ENCODE measurements at places on chromosomes 1 and 21.

- no peak for DNase-seq
Measured at GRCh38 chr1:45304311-45305081, 22.2 kb upstream of the HPDL start.

DNA sequence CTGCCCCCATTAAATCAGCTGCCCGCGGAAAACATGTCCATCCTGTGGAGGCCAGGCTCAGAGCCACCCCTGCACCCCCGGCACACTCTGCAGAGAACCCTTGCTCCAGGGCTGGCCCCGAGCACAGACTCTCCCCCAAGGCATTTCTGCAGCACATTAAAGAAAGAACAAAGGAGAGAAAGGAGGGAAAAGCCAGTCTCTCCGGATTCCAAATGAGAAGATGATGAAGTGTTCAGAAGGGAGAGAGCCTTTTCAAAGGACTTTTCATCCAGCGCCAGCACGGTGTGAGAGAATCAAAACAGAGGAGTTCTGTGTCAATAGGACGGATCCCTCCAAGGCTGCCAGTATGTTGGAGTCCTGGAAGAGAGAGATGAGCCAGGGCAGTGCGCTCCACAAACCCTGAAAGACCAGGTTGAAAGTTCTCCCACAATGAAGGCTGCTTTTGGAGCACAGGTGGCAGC, 498.3 kb downstream of the NPHP4 start:
- no peak for DNase-seq

DNA sequence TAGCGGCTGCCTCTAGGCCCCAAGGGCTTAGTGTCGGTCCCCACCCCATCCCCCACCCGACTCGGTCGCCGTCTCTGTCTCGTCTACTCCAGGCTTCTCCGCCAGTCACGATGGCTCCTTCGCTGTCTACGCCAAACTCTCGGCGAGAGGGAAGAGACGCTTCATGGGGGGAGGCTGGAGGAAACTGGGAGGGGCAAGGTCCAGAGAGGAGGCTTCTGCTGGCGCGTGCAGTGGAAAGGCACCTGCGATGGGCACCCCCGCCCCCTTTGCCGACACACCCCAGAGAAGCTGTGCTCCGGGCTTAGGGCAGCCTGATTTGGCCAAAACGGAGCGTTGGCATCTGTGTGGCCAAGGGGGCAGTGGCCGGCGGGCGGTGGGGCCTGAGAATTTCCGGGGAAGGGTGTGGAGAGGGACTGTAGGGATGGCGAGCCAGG, 1.2 kb upstream of the CSMD2 start:
- DNase-seq: no peak

DNA sequence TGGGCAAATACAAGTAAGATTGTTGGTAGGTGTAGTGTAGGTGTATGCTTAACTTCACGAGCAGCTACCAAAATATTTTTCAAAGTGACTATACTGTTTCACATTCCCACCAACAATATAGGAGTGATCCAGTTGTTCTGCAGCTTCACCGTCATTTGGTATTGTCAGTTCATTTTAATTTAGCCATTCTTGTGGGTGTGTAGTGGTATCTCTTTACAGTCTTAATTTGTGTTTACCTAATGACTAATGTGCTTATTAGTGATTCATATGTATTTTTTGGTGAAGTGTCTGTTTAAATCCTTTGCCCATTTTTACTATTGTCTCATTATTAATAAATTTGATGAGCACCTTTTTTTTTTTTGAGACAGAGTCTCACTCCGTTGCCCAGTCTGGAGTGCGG, 35.4 kb downstream of the RCSD1 start:
- no peak for DNase-seq

- DNase-seq: no peak
Measured at GRCh38 chr1:39590546-39590945, 14.0 kb upstream of the PABPC4 start.

- DNase-seq: no peak
Measured at GRCh38 chr1:77834771-77835334, 53.6 kb upstream of the NEXN start.

- DNase-seq: no peak
Measured at GRCh38 chr1:201500670-201501120, 6.2 kb downstream of the CSRP1 start.

GRCh38 chr1:51284487-51284954, 45.8 kb downstream of the TTC39A start:
- DNase-seq: no peak

DNA sequence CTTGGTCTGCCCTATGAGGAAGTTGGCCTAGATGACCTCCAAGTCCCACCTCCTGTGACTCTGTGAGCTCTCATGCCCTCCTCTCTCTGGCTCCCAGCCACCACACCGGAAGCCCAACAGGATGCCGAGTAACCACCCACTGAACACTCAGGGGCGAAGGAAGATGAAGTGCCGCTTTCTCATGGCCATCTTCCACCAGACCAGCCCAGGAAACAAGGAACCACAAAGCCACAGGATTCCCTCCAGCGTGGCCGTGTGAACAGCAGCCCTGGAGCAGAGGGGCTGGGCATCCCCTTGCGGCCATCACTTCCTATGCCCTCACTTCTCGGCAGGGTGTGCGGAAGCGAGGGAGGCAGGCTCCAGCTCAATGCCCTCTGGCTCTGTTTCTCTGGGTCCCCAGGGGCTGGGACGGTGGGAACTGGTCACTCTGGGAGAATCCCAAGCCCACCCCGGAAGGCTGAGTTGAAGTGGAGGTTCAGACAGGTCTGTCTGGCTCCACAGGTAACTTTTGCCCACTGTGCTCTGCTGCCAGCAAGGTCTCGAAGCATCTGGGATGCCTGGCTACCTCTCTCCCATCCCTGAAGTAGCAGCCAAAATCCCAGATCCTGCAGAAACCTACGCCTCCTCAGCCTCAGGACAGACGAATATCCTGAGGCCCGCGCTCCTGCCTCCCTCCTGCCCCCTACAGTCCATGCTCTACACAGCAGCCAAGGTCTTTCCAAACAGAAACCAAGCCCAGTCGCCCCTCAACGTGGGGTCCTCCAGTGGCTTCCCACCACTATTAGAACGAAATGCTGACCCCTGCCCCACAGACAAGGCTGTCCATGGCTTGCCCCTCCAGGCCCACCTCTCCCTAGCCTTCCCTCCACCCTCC, 44.2 kb upstream of the ECE1 start:
- DNase-seq: peak; percentile 60

GRCh38 chr1:233627376-233627775, 13.5 kb downstream of the KCNK1 start:
- no peak for DNase-seq

DNA sequence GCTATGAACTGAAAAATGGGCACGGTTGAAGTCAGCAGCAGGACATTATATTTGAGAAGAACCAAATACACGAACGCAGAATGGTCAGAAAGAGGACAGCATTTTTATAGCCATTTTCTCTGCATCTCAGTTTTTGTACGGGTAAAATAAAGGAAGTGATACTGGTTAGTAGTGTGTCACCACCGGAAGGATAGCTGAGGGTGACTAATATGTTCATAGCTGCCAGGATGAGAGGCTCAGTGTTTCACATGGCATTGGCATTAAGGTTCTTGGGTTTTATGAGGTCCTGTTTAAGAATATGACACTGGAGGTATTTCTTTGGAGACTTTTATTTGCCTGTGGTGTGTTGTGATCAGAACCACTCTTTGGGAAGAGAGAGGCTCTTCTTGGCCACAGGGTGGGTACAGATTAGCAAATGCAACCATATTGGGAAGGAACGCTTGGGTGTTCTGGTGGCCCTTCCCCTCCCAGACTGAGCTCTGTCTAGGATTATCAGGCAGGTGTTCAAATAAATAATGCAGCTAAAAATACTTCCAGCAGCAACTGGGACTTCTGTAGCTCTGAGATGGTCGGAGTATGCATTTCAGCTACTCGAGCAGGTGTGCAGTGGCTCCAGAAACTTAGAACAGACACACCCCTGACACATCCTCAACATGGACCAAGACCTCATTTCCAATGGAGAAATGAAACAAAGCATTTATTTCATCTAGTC, 158.2 kb downstream of the PBX1 start:
- no peak for DNase-seq

DNA sequence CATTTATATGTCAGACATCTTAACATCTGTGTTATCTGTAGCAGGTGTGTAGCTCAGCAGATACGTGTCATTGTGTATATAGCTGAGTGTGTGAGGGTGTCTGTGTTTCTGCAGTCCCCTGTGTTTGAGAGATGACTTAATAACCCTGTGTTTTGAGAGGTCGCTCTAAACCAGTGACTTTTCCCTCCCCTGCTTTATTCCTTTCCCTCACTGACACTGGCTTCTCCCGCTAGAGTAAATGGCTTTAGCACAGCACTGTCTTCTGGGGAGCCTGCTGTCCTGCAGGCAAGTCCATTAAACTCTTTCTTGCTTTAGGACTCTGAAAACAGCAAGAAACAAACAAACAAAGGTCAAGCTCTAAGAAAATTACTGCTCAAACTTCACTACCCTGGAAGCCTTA, 53.0 kb downstream of the VANGL1 start:
- no peak for DNase-seq

GRCh38 chr1:48540587-48540986, 68.6 kb upstream of the SPATA6 start:
- no peak for DNase-seq

DNA sequence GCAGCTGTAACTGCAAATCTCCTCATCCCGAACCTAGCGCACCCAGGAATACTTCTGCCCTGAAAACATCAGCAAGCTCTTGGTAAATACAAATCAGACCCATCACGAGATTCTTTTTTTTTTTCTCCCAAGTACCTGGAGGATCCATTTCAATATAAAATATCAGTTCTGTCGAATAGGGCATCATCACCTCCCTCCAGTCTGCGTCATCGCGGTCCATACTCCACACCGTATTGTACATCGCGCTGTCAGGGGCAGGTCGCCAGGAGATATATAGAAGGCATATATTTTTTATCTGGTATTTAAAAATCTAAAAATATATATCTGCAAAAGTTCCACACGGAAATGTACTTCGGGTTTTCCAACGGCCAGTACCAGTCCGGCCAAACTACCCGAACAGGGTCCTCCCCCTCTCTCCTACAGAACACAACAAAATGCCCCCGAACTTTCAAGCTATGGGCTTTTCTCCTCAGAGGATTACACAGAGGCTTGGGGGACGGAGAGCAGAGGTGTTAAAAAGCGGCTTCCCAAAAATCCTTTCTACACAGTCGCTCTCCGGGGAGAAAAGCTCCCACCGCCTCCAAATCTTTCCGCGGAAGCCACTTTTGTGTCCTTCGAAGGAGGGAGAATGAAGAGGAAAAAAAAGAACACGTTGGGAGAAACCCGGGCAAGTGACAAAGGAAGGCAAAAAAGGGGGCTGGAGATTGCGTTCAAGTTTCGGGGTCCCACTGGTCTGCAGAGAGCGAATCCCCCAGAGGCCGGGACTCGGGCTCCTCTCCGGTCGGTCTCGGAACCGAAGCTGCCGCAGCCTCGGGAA, 509 bp downstream of the PIK3R3 start:
- no peak for DNase-seq

DNA sequence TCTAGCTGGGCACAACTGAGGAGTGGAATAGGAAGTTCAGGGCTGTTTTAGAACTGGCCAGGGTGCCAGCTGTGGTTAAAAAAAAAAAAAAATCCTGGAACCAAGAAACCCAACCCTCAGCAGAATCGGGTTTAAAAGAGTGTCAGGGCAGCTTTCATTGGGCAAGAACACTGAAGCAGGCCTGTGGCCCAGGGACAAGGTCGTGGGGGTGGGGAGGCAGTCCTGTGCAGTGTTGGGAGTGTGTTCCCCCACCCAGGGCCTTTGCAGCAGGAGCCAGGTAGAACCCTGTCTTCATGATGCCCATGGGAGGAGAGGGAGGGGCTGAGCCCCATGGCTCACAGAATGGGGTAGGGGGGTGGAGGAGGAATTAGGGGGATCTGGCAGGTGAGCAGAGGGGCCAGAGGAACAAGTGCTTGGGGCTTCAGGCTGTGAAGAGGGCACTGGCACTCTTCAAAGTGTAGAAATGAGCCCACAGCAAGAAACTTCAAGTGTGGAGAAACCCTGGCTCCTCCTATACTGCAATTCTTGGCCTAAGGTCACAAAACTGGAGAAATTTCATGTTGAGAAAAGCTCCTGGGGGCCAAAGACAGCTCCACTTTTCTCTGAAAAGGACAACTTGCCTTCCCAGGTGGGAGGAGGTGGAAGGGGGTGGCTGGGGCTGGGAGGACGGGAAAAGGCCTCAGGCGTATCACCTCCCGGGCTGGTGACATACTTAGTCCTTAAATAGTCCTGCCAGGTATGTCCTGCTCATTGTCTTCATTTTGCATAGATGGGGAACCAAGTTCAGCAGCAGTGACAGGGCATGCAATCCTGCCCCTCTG, 39.3 kb downstream of the KIAA1614 start:
- no peak for DNase-seq

DNA sequence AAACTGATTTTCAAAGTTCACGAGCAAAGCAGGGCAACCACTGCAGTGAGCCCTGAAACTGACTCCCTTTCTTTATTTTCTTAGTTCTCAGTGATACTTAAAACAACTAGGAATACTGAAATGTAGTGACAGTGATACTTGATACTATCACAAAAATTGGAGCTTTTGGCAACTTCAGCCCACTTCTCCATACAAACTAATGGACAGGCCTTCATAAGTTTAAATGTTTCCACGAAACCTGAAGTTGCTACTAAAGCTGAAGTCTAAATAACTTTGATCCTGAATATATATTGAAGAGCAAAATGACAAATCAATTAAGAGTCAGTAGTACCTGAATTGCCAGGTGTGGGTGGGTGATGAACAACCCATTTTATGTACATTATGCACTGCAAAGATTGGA, 10.0 kb downstream of the NR5A2 start:
- DNase-seq: no peak

DNA sequence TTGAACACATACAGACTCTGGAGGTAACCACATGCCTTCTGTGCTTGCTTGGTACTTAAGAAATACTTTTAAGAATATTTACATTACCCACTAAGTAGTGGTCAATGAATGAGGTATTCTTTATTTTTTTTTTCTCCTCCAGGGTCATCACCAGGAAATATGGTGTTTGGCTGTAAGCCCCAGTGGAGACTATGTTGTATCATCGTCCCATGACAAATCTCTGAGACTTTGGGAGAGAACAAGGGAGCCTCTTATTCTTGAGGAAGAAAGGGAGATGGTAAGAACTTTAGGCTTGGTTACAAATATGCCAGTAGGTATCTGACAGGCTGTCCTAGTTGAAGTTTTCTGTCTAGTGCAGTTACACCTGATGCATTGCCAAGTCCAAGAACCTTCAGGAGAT, 22.8 kb downstream of the WDR3 start:
- no peak for DNase-seq

GRCh38 chr1:94048413-94049164, 72.4 kb downstream of the ABCA4 start:
- DNase-seq: no peak

DNA sequence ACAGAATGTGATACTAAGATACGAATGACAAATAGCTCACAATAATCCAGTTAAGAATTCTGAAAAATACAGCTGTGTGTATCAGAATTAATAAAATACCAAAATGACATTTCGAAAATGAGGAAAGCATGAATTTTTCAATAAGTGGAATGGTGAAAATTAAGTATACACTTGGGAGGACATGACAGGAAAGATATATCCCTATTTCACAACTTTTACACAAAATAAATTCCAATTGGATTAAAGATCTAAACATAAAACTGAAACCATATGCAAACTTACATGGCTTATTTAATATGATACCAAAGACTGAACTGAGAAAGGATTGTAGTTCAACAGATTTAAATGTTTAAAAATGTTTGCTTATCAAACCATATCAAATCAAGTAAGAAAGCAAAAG, 510.4 kb upstream of the ADAMTS5 start:
- DNase-seq: no peak
